CD8-positive, alpha-beta memory T cell (primary cell): ENCODE measurements at places on chromosomes 4 and X. TPM values are rescaled to one million over a fixed set of nuclear protein-coding genes. Genes with fewer than 3 reads are reported as not detected.

DNA sequence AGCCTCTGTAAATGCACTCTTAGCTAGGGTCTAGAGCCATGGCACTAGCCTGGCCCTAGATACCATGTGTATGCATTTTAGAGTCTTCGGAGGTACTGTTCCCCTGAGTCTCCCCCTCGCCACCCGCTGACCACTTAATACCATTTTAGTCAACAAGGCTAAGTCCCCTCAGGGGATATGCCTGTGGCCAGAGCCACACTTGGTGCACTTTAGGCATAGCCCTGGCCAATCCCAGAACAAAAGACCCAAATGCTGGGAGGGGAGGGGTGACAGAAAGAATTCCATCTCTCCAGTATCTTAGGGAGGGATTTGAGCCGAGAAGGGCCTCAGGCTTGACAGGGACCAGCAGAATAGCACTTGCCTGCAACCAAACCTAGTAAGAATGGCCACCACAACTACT lies 28.6 kb upstream of the BCORL1 start:
- DNase-seq, result no peak

Gene PAGE1
- total RNA-seq, result not detected

Gene EDNRA
- total RNA-seq, result not detected

Gene ART3
- total RNA-seq, result not detected
